ENCODE measurements at places on chromosomes 16 and 17.

DNA sequence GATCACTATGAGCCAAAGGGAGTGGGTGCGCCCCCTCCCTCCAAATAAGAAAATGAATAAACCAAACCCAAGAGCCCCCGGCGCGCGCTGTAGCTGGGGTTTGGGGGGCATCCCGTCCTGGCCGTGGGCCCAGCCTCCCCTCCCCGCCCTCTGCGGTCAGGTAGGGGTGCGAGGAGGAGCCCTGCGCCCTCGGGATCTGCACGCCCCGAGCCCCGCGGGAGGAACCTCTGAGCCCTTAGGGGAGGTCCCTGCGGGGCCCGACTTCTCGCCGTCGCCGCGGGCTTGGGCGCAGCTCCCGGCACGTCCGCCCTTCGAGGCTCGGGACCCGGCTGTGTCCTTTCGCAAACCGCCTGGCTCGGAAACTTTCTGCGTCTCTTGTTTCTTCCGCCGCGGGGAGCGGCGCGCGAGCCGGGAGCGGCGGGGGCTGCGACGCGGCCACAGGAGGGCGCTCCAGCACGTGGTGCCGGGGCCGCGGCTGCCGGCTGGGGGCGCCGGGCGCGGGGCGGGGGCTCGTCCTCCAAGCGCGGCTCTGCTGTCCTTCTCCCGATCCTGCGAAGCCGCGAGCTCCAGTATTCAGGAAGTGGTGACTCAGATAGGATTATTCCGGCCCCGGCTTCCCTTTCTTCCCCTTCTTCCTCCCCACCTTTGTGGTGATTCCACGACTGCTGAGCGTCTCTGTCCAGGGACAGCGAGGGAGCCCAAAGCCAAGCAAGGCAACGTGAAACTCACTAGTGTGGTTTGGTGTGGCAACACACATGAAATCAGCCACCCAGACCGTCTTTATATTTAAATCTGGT lies 1.6 kb downstream of the PITPNC1 start:
- peak; percentile 71 for DNase-seq

- DNase-seq: no peak
Measured at GRCh38 chr17:19338031-19338990, 24.2 kb downstream of the B9D1 start.

GRCh38 chr16:88055356-88055755 lies 104.1 kb downstream of the BANP start:
- DNase-seq: no peak

DNA sequence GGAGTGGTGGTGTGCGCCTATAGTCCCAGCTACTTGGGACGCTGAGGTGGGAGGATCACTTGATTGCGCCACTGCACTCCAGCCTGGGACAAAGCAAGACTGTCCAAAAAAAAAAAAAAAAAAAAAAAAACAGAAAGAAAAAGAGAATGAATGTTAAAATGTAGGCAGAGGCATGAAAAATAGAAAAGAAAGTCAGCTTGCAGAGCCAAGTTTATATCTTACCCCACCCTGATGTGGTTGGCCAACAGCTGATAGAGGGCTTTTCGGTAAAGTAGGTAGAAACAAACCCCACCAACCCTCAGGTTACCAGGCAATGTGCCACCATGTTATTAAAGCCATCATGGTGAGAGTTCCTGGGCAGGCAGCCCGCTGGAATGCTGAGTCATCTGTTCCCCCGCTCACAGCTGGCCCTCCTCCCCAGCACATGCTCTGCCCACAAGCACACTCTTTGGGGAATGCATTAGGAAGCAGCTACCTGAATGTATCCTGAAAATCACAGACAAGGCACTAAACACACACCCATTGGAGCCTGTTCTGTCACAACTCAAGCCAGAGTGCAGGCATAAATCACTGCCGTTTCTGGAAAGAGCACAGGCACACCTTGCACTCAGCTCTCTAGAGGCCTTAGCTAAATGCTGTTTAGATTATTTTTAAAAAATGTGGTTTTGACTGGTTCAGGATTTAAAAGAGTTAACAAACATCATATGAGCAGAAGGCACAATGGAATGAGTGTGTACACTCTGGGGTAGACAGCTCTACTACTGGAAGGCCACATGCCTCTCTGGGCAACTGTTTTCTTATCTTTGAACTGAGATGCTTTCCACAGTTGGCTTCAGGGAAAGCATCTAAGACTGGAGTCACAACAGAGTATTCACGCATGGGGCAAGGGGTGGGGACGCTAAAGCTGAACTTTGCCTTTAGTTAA lies 128.5 kb downstream of the PARN start:
- DNase-seq: peak; percentile 58

- no peak for DNase-seq
Measured at GRCh38 chr16:48047720-48048119, 108.1 kb downstream of the ABCC12 start.

- no peak for DNase-seq
Measured at GRCh38 chr16:80936410-80936809, 70.3 kb downstream of the CMC2 start.

GRCh38 chr16:62038225-62038624 lies 2.0 kb upstream of the CDH8 start:
- no peak for DNase-seq

DNA sequence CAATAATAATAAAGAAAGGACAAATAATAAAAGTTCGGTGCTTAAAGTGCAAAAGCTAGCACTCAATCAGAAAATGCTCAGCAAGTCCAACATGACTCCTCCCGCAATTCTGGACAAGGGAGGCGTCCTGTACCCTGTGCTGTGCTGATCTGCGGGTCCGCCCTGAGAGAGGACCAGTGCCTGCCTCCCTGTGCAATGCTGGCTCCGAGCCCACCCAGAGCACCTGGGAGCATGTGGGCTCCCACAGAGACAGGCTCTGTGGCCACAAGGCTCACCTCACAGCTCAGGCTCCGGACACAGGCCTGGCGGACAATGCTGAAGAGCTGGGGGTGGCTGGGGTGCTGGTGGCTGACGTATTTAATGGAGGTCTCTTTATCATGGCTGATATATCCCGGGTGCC lies 11.1 kb downstream of the FLCN start:
- no peak for DNase-seq

DNA sequence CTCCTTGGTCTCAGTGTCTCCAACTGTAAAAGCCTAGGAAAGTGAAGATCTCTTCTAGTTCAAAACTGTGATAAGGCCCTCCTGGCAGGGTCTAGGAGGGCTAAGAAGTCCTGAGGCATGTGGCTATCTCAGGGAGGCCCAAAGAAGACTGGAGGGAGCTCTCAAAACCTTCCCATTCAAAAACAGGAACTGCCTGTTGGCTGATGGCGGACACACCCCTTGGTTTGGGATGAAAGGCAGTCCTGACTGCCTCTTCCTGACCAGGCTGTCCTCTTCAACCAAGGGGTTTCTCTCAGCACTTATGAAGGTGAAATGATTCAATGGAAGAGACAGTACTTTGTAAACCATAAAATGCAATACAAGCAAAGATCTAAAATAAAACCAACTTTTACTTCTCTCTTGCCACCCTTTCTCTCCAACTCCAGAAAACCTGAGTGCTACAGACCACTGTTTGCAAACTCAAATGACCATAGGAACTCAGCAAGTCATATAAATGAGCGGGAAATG lies 4.7 kb downstream of the ZNF764 start:
- DNase-seq: no peak

DNA sequence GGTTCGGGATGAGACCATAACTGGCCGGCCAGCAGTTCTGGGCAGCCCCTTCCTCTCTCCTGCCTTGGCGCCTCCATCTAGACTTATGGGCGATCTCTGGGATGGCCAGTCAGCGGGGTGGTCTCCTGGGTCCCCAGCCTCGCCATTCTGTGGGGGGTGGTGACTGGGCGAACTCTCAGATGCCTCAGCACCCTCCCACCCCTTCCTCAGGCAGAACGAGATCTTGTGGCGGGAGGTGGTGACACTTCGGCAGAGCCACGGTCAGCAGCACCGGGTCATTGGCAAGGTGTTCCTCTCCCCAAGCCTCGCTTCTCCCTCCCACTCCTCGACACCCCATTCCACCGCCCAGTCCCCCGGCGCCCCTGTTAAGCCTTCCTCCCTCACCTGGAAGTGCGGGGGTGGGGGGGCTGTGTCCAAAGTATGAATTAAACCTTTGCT lies 1.6 kb downstream of the HSF4 start:
- DNase-seq: no peak

DNA sequence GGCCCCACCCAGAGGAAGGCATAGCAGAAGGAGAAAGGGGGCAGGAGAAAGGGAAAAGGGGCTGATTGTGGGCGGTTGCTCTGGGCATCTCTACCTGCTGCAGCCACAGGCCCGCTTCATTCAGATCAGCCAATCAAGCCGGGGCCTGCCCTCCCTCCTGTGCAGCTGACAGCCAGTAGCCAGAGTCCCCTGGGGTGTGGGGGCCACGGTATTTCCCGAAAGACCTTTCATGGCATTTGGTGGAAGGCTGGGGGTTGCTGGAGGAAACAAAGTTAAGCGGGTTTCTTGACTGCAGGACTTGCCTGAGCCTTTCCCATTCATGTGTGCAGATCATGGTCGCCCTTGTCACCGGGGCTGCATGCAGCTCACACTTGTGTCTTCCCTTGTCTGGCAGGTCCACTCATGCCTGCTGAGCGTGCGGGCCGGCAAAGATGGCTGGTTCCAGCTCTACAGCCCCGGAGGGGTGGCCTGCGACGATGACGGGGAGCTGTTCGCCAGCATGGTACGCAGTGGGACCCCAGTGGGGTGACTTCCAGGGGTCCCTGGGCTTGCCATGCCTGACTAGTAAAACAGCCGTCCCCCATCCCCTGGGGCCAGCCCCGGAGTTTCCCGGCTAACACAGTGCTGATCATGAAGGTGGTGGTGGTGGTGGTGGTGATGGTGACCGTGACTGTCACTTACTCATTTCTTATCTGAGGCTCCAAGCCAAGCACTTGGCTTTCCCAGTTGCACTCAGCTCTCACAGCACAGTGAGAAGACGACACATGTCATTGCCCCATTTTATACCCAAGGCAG lies 82.7 kb upstream of the PLCG2 start:
- no peak for DNase-seq

DNA sequence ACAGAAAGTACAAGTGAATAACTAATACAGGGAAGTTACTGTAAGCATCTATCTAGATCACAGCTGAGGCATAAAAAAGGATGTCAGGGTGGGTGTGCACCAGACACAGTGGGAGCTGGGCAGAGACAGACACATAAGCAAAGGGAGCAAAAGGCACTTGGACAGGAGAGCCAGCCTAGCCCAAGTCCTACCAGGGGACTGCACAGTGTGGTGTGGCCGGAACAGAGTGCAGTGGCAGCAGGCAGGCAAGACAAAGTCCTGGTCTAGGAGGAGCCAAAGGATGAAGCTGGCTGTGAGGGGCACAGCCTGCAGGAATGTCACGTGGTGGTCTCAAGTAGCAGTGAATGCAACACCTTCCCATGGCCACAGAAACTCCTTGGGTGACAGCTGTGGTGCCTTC lies 21.9 kb downstream of the RAD51D start:
- no peak for DNase-seq

DNA sequence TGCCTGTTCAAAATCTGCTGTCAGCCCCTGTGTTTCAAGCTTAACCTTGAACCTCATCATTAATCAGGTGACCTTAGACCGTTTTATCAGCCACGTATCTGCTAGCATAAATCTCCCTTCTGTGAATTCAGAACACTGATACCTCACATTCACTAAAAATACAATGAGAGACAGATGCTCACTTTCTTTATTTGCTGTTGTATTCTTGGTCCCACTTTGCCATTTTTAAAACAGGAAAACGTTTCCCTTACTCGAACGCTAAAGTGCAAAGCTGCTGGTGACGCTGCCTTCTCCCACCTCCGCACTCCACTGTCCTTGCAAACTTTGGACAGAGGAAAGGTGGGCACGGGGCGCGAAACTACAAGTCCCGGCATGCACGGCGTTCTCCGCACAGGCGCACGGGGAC lies 220 bp upstream of the ARHGAP44 start:
- DNase-seq: no peak

- DNase-seq: peak; percentile 58
Measured at GRCh38 chr17:59753522-59754467, 46.3 kb downstream of the VMP1 start.

- no peak for DNase-seq
Measured at GRCh38 chr17:64001763-64002529, 3.8 kb downstream of the PRR29 start.

GRCh38 chr17:50260501-50260911 lies 13.8 kb upstream of the TMEM92 start:
- no peak for DNase-seq

DNA sequence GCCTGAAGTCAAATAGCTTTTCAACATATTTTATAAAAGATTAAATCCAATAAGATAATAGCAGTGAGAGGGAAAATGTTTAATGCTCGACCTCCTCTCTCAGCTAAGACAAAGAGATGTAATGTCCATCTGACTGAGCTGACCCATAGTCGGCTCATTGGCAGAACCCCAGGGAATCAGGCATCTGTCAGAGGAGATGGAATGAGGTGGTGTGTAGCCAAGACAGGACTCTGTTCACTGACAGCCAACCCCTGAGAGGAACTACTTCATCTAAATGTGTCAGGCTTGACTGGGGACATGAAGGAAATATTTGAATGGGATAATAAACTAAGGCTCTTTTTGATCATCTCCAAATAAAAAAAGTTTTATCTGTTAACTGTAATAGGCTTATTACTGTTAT lies 188.0 kb downstream of the CDH11 start:
- DNase-seq: no peak

DNA sequence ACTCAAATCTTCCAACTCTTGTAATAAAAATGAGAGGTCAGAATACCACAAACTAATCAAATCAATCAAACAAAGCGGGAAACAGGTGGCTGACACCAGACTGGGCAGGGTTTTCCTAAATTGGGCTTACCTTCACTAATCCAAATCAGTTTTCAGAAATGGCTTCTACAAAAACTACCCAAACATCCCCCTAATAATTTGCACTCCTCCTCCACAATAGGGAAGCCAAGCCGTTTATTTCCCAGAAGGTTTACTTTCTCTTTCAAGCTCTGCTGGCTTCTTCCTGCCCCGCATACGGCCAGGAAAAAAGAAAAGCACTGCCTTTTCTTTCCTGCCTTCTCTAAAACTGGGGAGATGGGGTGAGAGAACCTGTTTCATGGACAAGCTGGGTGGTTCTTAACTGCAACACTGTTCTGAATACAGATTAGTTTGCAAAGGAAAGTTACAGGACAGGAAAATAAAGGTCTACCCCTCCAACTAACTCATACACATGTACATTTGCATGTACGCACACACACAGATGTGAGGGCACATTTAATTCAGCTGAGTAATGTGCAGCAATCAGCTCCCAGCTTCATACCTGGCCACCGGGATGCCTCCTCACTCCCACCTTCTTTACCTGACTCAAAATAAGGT lies 9.2 kb downstream of the STAT3 start:
- no peak for DNase-seq

DNA sequence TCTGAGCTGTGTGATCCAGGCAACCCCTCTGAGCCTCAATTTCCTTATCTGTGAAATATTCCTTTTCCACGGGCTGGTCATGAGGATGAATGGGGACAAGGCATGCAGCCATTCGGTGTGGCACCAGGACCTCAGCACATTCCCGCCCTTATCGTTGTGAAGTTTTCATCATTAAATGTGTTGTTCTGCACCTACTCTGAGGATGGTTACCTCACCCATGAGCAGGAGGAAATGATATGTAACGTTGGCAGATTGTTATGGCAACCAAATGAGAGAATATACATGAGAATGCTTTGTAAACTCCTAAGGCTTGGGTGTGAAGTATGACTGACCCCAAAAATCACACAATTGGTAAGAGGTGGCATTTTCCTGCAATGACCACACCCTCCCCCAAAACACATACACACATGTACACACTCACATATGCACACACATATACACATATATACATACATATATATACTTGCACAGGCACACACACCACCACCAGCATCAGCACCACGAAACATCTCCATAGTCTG lies 39.5 kb downstream of the SMARCE1 start:
- DNase-seq: no peak

- DNase-seq: peak; percentile 34
Measured at GRCh38 chr17:28807925-28808634, 34.5 kb downstream of the FAM222B start.

GRCh38 chr16:38941-39892 lies 14.2 kb downstream of the POLR3K start:
- DNase-seq: no peak
